ENCODE measurements at places on chromosomes 12 and 14.

DNA sequence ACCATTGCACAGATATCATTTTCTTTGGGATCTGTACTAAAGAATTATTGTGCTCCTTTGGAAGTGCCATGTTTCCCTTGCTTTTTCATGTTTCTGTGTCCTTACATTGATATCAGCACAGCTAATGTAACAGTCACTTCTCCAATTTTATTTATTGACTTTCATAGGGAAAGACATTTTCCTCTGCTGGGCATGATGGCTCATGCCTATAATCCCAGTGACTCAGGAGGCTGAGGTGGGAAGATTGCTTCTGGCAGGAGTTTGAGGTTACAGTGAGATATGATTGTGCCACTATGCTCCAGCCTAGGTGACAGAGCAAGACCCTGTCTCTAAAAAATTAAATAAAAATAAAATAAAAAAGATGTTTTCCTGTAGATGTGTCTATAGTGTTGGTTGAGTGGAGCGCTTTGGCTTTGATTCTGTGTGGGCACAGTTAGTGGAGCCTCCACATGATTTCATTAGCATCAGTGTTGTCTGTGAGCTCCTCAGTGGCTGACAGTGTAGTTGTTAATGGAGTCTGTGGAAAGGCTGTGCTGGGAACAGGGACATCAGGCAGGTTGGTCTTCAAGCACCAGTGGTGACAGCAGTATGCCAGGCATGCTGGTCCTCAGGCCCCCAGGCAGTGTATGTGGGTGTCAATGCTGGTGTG is 7.4 kb downstream of the OAS2 start:
- DNase-seq: no peak

GRCh38 chr14:91363776-91364523 is 53.7 kb downstream of the CCDC88C start:
- no peak for DNase-seq

DNA sequence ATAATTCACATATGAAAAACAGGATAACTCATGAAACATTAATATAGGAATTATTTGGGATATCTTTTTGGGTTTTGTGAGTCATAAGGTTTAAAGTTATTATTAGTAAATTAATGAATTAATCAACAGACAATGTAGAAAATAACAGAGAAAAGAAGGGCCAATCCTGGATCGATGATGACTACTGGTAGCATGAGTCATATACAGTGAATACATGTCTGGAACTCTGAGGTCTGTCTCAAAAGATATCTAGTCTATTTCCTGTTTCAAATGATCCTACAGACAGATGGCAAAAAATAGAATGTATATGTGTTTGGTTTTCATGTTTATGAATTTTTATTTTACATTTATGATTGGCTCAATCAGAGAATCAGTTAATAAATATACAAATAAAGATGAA is 86.4 kb upstream of the RTL1 start:
- DNase-seq: no peak

DNA sequence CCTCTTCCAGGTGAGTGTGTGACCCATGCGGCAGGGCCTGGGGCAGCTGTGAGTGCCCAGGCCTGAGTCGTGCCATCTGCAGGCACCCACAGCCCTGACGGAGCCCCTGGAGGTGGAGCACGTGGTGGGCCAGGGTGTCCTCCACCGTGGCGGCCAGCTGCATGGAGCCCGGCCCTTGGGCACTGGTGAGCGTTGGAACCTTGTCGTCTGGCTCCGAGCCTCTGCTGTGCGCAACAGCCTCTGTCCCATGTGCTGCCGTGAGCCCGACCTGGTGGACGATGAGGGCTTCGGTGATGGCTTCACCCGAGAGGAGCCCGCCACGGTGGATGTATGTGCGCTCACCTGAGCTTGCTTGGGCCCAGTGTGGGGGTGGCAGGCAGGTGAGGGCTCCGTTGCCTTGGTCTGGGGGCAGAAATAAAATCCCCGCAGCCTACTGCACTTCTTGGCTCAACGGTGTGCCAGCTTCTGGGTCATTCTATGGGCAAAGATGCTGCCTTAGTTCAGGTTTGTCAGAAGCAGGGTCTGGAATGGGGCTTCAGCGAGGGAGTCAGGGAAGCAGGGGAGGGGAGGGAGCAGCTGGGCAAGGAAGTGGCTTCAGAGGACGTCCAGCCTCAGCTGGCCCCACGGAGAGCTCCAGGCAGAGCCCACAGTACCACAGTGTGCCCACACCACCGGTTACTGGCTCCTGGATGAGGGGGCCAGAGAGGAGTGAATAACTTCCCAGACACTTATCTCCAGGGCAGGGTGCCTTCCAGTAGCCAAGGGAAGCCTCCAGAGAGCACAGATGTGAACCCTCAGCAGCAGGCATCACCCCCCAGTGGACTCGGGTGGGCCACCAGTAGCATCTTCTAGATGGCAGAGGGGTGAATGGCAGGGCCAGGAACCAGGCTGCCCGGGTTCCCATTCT is 1.2 kb upstream of the ARL6IP4 start:
- no peak for DNase-seq

DNA sequence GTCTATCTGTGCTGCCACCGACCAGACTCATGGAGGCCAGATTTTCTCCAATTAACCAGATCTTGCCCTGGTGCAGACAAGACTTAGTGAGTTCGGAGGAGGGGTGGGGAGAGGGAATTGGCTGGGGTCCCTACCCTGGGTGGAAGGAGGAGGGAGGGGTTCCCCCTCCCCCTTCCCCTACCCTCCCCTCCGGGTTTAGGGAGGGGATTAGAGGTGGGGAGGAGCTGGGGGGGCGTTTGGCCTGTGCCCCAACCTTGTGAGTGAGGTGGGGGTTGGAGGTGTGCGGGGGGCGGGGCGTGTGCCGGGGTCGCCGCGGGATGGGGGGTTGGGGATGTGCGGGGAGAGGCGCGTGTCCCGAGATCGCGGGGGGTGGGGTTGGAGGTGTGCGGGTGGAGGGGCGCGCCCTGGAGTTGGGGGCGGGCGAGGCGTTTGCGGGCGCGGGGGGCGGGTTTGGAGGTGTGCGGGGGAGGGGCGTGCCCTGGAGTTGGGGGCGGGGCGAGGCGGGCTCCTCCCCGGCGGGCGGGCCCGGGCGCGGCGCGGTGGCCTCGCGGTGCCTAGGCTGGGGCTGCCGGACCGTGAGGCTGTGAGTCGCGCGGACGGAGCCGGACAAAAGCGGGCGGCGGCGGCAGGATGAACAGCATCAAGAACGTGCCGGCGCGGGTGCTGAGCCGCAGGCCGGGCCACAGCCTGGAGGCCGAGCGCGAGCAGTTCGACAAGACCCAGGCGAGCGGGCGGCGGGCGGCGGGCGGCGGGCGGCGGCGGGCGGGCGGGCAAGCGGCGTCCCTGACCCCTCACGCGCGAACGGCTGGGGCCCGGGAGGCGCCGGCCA is at the start of gene HIP1R:
TSS of gene HIP1R (plus strand) at position 537 of the 829 bp plus-strand sequence. CDS start at position 631, 94 bp downstream.
- DNase-seq: no peak

GRCh38 chr12:91256411-91256810 is 73.8 kb upstream of the DCN start:
- DNase-seq: no peak

GRCh38 chr14:71988939-71989338 is 56.7 kb downstream of the RGS6 start:
- DNase-seq: no peak

GRCh38 chr14:54138354-54139038 is 181.9 kb upstream of the BMP4 start:
- DNase-seq: no peak

DNA sequence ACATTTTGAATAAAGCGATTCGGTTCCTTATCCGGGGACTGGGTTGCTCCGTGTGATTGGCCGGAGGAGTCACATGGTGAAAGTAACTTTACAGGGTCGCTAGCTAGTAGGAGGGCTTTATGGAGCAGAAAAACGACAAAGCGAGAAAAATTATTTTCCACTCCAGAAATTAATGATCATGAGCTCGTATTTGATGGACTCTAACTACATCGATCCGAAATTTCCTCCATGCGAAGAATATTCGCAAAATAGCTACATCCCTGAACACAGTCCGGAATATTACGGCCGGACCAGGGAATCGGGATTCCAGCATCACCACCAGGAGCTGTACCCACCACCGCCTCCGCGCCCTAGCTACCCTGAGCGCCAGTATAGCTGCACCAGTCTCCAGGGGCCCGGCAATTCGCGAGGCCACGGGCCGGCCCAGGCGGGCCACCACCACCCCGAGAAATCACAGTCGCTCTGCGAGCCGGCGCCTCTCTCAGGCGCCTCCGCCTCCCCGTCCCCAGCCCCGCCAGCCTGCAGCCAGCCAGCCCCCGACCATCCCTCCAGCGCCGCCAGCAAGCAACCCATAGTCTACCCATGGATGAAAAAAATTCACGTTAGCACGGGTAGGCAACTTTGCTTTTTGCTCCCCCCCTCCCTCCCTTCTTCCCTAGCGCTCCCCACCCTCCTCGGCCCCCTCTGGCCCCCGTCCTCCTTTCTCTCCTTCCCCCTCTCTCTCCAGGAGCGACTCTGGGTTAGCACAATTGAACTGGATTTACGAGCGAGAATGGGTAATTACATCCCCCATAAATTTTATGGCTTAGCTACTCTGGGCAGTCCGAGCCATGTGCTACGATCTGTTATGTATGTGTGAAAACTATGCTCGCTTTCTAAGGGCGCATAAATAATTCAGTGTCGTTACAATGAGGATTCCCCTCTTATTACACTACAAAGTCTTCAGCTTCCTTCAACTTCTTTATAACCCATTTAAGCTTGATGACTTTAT is at the start of gene HOXC4:
TSS of gene HOXC4 (plus strand) at position 85 of the 991 bp plus-strand sequence. CDS start at position 173, 88 bp downstream.
- no peak for DNase-seq

GRCh38 chr12:109357032-109357431 is 9.3 kb downstream of the MYO1H start:
- DNase-seq: no peak

- no peak for DNase-seq
These were observed 20.0 kb downstream of the DDX51 start for GRCh38 chr12:132123970-132124765.

GRCh38 chr12:119679081-119679480 is 11.1 kb downstream of the PRKAB1 start:
- DNase-seq: no peak

- DNase-seq: no peak
These were observed 134.6 kb downstream of the OTOGL start for GRCh38 chr12:80233926-80234325.

GRCh38 chr14:68978172-68978911 is 760 bp downstream of the ACTN1 start:
- no peak for DNase-seq

- no peak for DNase-seq
These were observed 129.9 kb upstream of the GRIN2B start for GRCh38 chr12:14111230-14111865.

DNA sequence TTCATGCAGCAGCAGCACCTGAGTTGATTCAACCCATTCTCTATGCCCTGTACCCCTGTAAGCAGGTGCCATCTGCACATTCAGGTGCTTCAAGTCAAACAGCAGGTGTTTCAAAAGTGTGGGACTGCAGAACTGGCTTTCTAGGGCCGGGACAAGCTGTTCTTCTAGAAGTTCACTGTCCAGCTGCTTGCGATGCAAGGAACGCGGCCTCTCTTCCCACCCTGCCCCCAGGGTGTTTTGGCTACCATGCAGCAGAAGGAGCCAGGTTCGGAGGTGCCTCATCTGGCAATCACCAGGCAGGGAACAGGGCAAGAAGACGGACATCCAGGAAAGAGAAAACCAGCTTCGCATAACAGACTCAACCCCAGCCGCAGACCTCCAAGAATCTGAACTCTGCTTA is 35.2 kb downstream of the TMEM132D start:
- DNase-seq: no peak

DNA sequence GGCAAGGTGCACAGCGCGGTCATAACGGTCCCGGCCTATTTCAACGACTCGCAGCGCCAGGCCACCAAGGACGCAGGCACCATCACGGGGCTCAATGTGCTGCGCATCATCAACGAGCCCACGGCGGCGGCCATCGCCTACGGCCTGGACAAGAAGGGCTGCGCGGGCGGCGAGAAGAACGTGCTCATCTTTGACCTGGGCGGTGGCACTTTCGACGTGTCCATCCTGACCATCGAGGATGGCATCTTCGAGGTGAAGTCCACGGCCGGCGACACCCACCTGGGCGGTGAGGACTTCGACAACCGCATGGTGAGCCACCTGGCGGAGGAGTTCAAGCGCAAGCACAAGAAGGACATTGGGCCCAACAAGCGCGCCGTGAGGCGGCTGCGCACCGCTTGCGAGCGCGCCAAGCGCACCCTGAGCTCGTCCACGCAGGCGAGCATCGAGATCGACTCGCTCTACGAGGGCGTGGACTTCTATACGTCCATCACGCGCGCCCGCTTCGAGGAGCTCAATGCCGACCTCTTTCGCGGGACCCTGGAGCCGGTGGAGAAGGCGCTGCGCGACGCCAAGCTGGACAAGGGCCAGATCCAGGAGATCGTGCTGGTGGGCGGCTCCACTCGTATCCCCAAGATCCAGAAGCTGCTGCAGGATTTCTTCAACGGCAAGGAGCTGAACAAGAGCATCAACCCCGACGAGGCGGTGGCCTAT is 875 bp downstream of the HSPA2 start:
- DNase-seq: no peak

GRCh38 chr12:97397008-97397407 is 65.6 kb upstream of the RMST start:
- no peak for DNase-seq

- DNase-seq: no peak
These were observed 3.4 kb downstream of the APOLD1 start for GRCh38 chr12:12788675-12789368.

- DNase-seq: no peak
These were observed 55.0 kb downstream of the OSBPL8 start for GRCh38 chr12:76504606-76505005.

GRCh38 chr14:22200977-22201605 is 387.9 kb downstream of the DAD1 start:
- no peak for DNase-seq

GRCh38 chr12:23282701-23283100 is 657.7 kb downstream of the ETNK1 start:
- no peak for DNase-seq

DNA sequence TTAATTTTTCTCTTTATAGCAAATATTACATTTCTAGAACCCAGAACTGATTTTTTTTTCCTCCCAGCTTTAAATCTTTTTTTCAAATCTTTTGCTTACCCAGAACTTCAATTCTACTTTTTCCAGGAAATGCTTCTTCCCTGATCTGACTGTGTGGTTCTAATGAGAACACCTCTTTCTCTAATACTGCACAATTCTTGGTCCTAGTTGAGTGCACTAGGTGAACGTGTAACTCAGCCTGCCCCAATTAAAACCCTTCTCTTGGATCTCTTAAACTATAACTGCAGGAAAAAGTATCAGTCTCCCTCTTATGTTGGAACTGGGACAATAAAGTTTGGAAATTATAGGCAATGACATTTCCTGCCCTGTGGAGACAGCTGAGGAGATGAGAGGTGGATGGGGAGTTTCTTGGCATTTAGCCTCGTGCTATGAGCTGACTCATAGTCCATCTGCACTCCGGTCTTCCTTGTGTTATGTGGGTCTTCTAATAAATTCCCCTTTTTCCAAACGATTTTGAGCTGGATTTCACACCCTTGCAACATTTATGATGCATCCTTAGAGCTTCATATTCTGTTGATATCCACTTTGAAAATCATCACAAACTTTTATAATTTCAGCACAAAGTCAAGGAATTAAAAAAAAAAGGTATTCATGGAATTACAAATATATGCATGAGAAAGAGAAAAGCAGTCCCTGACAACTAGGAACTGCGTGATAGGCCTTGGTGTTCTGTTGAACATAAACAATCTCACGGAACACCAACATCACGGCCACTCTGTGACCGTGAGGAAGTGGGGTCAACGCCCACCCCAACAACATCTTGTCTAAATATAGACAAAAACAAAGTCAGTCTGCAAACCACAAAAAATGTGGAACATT is 52.4 kb downstream of the BRMS1L start:
- DNase-seq: peak; percentile 81
